Ovary (tissue), 10 donors: ENCODE measurements at places on chromosomes 5 and 9. TPM values are rescaled to one million over a fixed set of nuclear protein-coding genes. Genes with fewer than 3 reads are reported as not detected.

DNA sequence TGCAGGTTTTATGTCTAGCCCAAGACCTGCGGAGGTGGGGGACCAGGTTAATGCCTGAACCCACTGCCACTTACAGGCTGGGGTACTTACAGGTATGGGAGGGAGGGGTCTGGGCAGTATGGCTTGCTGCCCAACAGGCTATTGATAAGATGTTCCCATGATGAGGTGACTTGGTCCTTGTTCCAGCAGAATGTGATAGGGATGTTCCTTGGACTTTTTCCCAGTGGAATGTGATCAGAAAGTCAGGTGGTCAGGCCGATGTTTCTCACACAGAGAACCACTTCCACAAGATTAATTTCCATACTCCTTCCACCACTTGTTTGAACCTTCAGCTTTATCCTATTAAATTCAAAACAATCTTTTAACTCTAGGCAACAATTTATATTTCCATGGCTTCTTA lies 27.0 kb upstream of the GPX3 start:
- no peak for DNase-seq

DNA sequence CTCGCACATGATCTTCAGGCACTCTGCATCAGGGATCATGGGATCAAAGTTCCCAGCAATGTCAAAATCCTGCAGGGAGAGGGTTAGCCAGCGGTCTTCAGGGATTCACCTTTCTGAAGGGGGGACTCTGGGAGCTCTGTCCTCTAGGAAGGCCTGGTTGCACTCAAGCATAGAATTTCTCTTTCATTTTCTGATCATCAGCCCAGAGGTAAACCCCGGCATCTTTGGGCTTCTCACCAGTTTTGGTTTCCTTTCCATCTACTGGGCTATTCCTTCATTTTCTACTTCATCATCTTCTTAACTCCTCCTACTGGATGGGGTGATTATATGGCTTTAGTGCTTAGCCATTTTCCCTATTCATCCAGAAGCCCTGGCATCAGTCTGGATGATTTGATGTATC lies 4.6 kb upstream of the DND1 start:
- no peak for DNase-seq

The LNPEP gene
- 32.0 TPM for total RNA-seq

The STXBP1 gene
- total RNA-seq, result 97.2 TPM

The KLF9 gene
- 138 TPM for total RNA-seq

- no peak for DNase-seq
Observed at GRCh38 chr9:82128011-82128696, 139.6 kb downstream of the SPATA31D1 start.

DNA sequence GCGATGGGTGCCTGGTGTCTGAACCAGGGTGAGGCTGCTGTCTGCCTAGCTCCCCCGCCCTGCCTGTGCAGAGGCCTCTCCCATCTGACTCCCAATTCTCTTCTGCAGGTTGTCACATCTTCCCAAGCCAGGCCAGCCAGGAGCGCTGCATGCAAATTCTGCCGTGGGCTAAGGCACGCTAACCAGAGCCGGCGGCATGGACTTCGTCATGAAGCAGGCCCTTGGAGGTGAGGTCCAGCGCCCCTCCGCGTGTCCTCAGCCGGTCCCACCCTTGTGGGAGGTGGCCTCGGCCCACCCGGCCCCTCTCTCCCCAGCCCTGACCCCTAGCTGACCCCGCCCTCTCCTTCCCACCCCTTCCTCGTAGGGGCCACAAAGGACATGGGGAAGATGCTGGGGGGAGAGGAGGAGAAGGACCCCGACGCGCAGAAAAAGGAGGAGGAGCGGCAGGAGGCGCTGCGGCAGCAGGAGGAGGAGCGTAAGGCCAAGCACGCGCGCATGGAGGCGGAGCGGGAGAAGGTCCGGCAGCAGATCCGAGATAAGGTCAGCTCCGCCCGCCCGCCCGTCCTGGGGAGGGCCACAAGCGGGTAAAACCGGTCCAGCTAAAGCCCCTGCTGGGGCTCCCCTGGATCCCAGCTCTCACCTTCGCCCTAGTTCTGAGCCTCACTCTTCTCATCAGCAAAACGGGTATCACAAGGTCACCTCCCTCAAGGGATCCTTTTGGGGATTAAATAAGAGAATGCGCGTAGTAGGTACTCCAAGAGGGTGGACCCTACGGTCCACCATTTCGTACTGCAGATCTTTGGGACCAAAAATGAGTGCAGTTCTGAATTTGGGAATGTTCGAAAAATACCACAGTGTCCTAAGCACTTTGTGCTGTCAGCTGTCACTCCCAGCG lies 7.4 kb downstream of the CPLX2 start:
- DNase-seq, result no peak

DNA sequence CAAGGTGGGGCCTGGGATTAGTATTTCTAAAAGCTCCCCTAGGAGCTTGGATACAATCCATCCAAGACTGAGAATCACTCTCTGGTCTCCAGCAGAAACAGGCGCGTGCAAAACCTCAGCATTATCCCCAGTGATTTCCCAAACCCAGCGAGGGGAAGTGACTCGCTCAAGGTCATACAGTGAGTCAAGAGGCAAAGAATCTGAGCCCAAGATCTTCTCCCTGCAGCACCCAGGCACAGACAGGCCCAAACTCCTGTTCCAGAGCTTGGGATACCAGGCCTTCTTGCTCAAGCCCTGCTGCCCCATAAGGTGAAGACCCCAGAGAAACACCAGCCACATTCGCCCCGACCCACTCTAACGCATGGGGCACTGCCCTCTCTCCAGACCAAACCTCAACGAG lies 33.2 kb downstream of the SHB start:
- DNase-seq, result no peak

The TSC1 gene
- total RNA-seq, result 40.5 TPM

The PCDHGB2 gene
- total RNA-seq, result 9.3 TPM

DNA sequence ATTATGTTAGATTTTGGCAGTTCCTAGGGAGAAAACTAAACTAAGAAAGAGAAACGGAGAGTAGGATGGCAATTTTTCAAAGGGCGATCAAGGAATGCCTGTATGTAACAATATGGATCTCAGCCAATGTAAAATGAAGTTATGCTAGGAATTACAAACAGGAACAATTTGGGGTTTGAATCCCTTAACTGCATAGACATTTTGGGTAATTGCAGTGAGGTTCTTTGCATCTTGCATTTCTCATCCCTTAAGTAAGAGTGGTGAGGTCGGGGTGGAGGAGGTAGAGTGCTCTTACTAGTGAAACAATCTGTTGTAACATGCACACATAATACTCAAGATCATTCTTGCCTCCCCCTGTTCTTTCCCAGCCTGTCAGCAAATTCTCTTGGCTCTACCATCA lies 137.6 kb downstream of the NPR3 start:
- DNase-seq, result no peak

GRCh38 chr9:100408546-100409175 lies 18.3 kb upstream of the MSANTD3 start:
- DNase-seq, result no peak
